CD4-positive, alpha-beta T cell treated with Interleukin-4 for 4 hours (primary cell): ENCODE measurements at places on chromosomes 6 and 20.

- peak; percentile 46 for DNase-seq
Observed at GRCh38 chr20:38751360-38751976, 3.2 kb downstream of the ACTR5 start.

- DNase-seq: no peak
Observed at GRCh38 chr6:122604676-122605075, 5.5 kb upstream of the PKIB start.

GRCh38 chr6:38985839-38986238 is 62.7 kb upstream of the GLP1R start:
- DNase-seq: no peak

GRCh38 chr6:167497428-167498056 is 172.7 kb downstream of the TTLL2 start:
- no peak for DNase-seq

GRCh38 chr6:73519926-73520687 is 725 bp downstream of the EEF1A1 start:
- peak; percentile 87 for DNase-seq

GRCh38 chr6:166970776-166971175 is 14.4 kb upstream of the RNASET2 start:
- DNase-seq: no peak

DNA sequence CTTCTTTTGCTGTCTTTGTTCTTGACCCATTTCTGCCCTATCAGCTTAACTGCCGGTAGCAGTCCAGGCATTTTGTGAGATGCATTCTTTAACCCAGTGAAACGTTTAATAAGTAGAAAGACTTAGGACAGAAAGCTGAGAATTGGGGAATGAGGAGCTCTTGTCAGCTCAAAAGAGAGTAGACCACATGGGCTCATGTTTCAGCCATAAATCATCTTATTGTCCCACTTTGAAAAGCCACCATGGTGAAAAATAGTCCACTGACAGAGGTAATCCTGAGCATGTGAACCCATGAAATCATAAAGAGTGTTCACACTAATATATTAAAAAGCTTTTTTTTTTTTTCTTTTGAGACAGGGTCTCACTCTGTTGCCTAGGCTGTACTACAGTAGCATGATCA is 16.3 kb downstream of the ORC3 start:
- no peak for DNase-seq

- DNase-seq: no peak
Observed at GRCh38 chr6:42993445-42993844, 9.1 kb downstream of the PPP2R5D start.

DNA sequence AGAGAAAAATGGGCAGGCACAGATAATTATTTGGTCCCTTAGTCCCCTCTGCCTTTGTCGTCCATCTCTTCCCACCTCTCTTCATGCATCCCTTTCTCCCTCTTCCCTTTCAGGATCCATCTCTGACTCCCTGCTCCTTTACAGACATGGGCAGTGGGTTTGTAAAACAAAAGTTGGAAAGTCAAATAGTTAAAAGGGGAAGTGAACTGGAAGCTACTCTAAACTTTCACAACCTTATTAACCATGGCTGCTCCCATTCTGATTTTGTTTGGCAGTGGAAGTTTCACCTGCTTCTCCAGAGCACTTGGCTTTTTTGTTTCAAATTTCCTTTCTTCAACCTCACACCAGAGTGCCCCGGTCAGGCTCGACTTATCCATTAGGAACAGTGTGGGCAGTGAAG is 1.2 kb downstream of the HLA-DQA2 start:
- no peak for DNase-seq

DNA sequence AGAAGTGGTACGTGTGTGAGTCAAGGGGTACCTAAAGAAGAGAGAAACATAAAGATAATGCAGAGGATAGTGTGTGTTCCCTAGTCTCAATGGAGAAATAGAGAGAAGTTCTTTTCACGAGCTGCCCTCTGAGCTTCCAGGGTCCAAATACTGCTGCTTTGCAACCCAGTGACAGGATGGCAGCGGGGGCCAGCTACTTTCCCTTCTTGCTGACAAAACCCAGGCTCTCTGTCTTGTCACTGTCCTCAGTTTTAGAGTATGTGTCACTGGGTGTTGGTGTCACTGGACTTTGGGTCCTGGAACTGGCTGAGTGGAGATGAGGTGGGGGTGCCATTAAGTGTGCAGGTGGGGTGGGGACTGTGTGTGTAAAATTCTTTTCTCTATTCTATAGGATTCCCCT is 265.6 kb downstream of the CDC5L start:
- DNase-seq: no peak

- no peak for DNase-seq
Observed at GRCh38 chr6:132362442-132363185, 38.7 kb downstream of the MOXD1 start.

DNA sequence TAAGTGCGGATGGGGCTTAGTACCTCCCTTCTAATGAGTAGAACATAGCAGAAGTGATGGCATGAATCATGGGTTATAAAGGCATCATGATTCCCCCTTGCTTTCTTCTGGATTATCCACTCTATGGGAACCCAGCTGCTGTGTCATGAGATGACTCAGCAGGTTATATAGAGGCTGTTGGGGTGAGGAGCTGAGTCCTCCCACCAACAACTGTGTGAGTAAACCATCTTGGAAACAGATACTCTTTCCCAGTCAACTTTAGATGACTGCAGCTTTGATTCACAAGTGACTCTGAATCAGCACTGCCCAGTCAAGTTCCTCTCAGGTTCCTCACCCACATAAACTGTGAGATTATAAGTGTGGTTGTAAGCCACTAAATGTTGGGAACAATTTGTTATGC is 46.3 kb downstream of the FAM83B start:
- DNase-seq: no peak

GRCh38 chr6:38975621-38976049 is 72.9 kb upstream of the GLP1R start:
- no peak for DNase-seq

DNA sequence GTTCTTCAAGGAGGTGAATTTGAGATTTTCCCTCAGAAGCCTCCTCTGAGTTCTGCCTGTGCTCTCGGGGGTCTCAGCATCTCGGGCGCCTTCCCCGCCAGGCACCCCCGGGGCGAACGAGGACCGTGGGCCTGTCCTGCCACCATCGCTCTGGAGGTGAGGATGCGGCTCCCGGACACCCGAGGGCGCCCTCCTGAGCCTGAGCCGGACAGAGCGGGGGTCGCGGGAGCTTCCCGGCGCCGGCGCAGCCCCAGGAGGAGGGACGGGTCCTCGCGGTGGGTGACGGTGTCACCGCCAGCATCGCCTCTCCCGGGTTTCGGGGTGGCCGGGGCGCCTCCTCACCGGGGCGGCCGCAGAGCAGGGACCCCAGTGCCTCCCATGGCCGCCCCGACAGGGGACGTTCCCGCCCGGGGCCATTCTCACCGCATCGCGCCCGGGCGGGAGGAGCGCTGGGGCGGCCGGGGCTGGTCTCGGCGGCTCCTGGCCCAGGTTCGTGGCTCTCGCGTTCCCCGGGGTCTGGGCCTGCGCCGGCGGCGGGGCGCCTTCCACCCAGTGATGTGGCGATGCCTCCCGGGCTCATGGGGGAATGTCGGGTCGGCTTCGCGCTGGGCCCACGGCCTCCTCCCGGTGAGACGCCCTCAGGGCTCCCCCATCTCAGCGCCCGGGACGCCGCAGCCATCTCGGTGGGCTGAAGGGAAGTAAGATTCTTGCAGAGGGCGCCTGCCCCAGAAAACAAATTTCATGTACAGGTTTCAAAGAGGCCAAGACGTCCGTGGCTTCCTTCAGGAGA is 210.5 kb downstream of the ERMARD start:
- DNase-seq: no peak

GRCh38 chr6:90149280-90149679 is 147.4 kb downstream of the BACH2 start:
- no peak for DNase-seq
